ENCODE measurements at places on chromosomes 2 and 18.

DNA sequence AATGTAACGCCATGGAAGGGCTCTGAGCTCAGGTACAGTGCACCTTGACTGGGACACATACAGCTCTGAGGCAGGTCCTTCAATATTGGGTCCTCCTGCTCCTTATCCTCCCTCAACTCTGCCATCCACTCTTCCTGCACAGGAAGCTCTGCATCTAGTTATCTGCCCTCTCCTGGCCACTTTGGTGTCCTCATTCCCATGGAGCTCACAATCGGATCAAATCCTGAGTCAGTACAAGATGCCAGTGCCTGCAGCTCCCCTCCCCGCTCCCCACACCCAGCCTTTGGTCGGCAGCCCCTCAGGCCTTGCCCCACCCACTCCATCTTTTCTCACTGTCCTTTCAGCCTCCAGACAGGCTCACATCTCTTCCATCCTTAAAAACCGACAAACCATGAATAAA is 58.0 kb downstream of the LRRFIP1 start:
- no peak for DNase-seq

GRCh38 chr2:230828272-230828961 is 36.3 kb upstream of the ITM2C start:
- peak; percentile 28 for DNase-seq

- DNase-seq = no peak
Observed at GRCh38 chr18:63564561-63564960, 22.4 kb downstream of the SERPINB12 start.

- no peak for DNase-seq
Observed at GRCh38 chr2:142502402-142502801, 371.6 kb upstream of the LRP1B start.

GRCh38 chr2:217271813-217272212 is 411.9 kb upstream of the TNP1 start:
- DNase-seq = no peak

DNA sequence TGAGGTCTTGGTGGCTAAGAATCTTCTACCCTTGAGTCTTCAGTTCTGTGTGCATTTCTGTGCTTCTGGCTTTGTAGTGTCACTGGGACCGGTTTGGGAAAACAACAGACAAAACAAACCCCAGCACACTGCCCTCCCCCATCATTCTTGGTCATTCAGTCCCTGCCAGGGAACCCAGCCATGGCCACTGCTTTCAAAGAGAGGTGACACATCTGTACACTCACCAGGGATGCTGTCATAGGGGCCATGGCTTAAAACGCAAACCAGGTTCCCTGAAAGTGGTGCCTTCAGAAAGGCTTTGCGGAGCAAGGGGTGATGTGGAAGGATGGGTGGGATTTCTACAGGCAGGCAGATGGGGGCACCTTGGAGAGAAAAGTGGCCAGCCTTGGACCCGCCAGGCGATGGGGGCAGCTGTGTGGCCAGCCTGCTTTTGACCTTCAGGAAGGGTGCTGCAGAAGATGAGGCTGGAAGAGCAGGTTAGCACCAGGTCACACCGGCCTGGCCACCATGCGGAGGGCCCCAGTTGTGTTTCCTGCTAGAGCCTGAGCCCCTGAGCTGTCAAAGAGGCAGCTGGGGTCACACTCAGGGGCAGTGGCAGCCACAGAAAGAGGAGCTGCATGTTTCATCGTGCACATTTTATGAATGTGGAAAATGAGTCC is 101.3 kb downstream of the INHBB start:
- DNase-seq = no peak

DNA sequence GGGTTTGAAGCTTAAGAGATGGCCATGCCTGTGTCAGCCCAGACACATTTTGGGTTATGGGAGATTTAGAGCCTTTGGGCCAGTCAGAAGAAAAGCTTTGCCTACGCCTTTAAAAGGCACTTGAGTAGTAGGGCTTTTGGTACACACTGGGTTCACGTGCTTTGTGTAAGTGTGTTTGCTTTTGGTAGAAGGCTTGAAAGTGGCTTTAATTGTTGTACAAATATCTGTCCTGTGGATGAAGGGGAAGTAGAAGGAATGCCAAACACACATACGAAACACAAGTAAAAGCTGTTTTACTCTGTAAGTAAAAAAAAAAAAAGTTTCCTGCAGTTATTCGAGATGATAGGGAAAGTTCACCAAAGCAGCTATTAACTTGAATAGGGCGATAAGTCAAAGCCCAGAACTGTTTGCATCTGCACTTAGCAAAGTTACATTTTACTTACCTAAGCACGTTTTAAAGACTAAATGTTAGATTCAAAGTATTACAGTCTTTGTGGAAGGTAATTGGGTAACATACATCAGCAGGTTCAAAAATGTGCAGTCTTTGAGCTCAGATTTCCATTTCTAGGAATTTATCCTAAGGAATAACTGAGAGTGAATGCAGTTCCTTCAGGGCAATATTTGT is 75.4 kb downstream of the STK25 start:
- no peak for DNase-seq

- DNase-seq = no peak
Observed at GRCh38 chr18:58378411-58379379, 250.2 kb downstream of the ALPK2 start.

DNA sequence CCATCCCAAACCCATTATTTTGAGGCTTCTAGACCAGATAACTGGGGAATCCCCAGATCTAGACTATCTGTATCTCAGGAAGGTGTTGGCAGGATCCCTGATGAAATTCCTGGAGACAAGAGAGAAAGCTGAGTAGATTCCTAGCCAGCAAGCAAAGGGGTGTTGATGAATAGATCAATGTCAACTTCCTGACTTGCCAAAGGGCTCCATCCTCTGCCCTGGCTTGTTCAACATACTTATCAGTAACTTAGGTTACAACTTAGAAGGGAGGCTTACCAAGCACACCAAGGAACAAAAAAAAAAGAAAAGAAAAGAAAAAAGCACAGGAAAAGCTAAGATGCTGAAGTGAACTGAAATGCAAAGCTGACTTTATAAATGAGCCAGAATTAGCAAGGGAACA is 53.3 kb downstream of the TNS1 start:
- no peak for DNase-seq

- no peak for DNase-seq
Observed at GRCh38 chr2:54416166-54416813, 39.8 kb upstream of the SPTBN1 start.

GRCh38 chr2:47617028-47617427 is 165.9 kb upstream of the MSH6 start:
- DNase-seq = no peak

GRCh38 chr2:53036196-53036595 is 731.4 kb upstream of the CHAC2 start:
- DNase-seq = no peak

DNA sequence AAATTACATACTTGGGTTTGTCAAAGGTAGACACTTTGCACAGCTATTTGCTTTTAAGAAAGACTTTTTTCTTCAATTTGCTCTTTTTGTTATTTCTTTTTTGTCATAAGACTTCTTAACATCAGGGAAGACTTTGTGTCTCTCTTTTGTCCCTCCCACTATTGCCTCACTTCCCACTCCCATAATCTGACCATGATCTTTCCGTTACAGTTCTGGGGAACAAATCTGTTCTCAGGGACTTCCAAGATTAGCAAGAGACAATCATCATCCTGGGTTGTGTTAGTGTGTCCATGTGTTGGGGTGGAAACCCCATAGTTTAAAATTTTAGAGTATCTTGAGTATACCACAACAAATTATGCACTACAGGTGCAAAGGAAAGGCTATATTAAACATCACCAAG is 75.3 kb downstream of the REV1 start:
- no peak for DNase-seq

GRCh38 chr2:232238108-232238507 is 140.4 kb upstream of the ALPP start:
- DNase-seq = no peak

- DNase-seq = no peak
Observed at GRCh38 chr2:166067229-166067628, 60.6 kb downstream of the SCN1A start.

- DNase-seq = no peak
Observed at GRCh38 chr2:237662671-237663093, 35.3 kb downstream of the LRRFIP1 start.

DNA sequence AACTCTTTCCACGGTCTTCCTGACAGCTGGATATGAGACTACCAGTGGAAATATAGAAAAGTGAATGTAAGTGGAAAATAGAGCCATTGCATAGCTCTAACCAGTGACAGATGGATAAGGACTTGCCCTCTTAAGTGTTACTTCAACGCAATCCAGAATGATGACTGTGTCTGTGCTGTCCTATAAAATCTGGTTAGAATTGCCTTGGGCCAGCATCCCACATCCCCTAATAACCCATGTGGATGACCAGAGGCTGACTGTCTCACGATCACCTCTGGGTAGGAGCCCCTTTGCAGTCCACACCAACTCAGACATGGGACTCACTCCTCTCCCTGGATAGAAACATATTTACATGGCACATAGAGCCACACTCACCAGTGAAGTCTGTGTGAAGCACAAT is 186.6 kb downstream of the C1D start:
- DNase-seq = no peak

DNA sequence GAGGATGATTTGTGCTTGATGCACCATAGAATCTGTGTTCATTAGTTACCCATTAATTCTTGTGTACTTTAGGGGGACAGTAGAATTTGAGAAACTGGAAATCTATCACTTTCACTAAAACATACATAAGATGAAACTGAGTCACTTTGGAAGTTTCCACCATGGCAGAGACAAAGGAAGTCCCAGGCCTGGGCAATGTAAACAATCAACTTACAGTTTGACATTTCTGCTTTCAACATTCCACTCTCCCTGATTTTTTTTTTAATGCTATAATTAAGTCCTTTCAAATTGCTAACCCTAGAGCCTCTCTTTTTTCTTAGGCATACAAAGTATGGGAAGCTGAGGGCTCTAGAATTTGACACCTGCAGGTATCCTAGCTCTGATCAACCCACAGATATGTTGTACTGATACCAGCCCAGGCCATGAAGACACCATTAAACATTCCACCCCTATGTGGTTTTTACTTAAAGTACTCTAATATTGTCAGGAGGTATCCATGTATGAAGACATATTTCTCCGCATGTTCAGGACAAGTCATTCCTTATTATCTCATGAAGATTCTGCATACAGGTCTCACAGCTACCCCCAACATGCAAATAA is 88.5 kb upstream of the GLS start:
- DNase-seq = no peak

All from GM19239 (cell line).